ENCODE measurements at places on chromosomes 7 and 10. TPM values are rescaled to one million over a fixed set of nuclear protein-coding genes. Genes with fewer than 3 reads are reported as not detected.

- no peak for DNase-seq
These were observed 421.4 kb downstream of the SDK1 start for GRCh38 chr7:3722396-3722922.

Gene TAS2R3
- 1.3 TPM for total RNA-seq

Gene RNF148
- total RNA-seq: 0.83 TPM

- no peak for DNase-seq
These were observed 15.1 kb upstream of the CUBN start for GRCh38 chr10:17144757-17145156.

GRCh38 chr7:81150951-81151361 lies 232.1 kb upstream of the SEMA3C start:
- no peak for DNase-seq

DNA sequence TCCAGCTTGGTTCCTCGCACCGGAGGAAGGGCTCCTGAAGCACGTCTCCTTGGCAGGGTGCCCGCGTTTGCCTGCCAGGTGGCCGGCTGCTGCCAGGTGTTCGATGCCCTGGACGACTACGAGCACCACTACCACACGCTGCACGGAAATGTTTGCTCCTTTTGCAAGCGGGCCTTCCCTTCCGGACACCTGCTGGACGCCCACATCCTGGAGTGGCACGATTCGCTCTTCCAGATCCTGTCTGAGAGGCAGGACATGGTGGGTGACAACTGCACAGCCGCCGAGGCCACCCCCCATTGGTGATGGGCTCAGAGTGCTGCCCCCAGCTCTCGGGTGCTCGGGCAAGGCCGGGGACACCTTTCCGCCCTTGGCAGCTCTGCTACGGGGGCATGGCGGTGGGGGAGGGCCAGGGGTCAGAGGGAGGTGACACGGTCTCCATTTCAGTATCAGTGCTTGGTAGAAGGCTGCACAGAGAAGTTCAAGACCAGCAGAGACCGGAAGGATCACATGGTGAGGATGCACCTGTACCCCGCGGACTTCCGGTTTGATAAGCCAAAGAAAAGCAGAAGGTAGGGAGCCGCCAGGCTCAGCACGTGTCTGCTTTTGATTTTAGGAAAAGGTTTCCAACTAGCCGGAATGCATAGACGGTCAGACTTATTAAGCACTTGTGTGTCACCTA lies 1.1 kb downstream of the ZNF511 start:
- no peak for DNase-seq

- DNase-seq: no peak
These were observed 40.0 kb downstream of the NPY start for GRCh38 chr7:24323961-24324480.

Gene SPDYE16
- total RNA-seq: 0.22 TPM

- DNase-seq: no peak
These were observed 102.3 kb upstream of the PLXDC2 start for GRCh38 chr10:19713800-19714525.

Gene KCND2
- total RNA-seq: not detected

Gene MEIG1
- total RNA-seq: not detected

DNA sequence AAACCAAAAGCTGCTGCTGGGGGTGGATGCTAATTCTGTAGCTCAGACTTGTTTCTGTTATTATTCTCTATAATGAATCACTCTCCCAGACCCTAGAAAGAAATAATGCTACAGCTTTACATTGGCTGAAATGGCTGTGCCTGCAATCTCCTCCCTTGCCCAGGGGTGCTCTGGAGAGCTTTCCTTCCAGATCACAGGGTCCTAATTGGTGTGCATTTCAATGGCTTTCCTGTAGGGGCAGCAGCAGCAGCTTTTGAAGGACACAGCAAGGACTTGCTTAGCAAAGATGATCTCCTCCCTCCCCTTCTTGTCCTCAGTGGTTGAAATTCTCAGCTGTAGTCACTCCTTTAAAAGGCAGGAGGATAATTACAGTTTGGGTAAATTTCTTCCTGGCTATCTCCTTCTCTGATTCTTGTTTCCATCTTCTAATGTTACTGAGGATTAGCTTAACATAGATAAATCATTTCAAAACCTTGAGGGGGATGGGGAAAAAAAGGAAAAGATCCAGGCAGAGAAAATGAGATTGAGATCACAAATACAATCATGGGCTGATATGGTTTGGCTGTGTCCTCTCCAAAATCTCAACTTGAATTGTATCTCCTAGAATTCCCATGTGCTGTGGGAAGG lies 120.2 kb upstream of the CTTNBP2 start:
- DNase-seq: peak; percentile 23

- DNase-seq: no peak
These were observed 21.6 kb downstream of the KIFBP start for GRCh38 chr10:69010151-69010640.

DNA sequence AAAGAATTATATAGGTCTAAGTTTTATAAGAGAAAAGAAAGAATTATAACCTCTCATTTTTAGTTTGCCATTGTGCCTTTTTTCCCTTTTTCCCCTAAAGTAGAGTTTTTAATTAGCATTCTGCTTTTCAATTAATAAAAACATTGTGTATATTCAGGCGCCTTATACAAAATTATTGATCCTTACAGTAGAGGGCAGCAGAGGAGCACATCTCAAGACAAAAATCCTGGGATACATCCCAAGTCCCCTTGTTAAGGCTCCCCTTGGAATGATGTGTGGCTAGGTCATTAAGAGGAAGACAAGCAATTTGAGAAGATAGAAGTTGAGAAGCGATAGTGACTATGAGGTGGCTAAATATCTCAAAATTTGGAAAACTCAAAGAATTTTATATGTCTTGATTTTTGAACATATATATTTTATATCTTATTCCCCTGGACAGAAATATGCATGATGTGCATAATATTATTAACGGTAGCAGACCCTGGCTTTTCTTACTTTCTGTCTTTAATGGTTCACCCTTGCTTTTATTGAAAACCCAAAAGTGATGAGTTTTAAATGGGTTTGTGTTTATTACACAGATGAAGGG lies 19.1 kb upstream of the TPK1 start:
- peak; percentile 40 for DNase-seq

- no peak for DNase-seq
These were observed 517.5 kb upstream of the GALNT17 start for GRCh38 chr7:70614237-70615045.

DNA sequence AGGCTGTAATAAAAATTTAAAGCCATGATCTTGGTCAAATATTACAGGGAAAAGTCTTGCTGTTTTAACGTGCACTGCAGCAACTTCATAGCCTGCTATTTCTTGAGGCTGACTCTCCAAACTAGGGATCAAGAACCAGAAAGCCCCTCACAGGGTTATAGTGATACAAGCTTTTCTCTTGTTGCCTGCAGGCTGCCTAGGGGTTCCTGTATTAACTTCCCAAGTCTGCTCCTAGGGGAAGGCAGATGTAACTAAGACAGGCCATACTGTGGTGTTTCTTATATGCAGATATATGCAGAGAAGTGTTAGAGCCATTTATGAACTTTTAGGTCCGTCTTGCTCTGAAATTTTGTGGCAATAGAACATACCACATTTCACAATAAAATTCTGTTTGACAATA lies 175.7 kb downstream of the FOXP2 start:
- DNase-seq: no peak

DNA sequence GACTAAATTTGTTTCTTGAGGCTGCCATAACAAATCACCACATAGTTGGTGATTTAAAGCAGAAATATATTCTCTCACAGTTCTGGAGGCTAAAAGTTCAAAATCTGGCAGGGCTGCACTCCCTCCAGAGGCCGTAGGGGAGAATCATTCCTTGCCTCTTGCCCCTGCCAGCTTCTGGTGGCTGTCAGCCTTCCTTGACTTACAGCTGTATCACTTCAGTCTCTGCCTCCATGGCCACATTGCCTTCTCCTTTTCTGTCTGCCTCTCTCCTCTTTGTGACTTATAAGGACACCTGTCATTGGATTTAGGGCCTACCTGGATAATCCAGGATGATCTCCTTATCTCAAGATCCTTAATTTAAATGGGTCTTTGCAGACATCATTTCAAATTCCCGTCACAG lies 5.8 kb upstream of the LRRC4 start:
- no peak for DNase-seq

- DNase-seq: peak; percentile 81
These were observed 8.3 kb downstream of the XPNPEP1 start for GRCh38 chr10:109914966-109915365.

- DNase-seq: no peak
These were observed 134.9 kb upstream of the ZNF438 start for GRCh38 chr10:31166606-31167005.

- DNase-seq: no peak
These were observed 1.9 kb downstream of the NKX1-2 start for GRCh38 chr10:124447751-124448466.

DNA sequence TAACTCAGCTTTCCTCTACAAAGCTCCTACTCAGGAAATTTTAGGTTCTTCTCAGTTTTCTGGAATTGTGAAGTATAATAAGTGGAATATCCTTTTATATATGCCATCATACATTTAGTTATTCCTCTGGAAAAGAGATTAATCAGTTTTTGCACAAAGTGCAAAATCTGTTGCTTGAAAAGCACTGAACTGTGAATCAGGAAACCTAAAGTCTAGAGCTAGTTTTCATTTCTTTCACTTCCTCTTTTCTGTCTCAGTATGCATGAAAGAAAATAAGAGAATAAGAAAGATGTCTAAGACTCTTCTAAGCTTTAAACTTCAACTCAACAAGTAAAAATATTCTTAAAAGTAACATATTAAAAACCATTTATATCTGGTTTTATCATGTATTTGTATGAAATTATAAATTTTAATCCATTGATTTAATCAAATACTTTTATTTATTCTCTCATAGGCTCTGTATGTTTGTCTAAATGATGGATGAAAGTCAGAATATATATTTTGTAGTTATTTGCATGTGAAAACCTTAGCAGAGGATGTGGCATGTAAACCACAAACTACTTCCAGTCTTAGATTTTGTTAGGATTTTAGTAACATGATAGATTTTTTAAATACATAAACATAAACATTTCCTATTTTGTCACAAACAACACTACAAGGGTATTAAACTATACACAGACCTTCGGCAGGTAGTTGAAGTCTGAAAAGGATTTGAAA lies 1073.0 kb downstream of the XPNPEP1 start:
- no peak for DNase-seq

Gene LEP
- total RNA-seq: not detected

- no peak for DNase-seq
These were observed 269.6 kb upstream of the LRGUK start for GRCh38 chr7:133857376-133858119.

DNA sequence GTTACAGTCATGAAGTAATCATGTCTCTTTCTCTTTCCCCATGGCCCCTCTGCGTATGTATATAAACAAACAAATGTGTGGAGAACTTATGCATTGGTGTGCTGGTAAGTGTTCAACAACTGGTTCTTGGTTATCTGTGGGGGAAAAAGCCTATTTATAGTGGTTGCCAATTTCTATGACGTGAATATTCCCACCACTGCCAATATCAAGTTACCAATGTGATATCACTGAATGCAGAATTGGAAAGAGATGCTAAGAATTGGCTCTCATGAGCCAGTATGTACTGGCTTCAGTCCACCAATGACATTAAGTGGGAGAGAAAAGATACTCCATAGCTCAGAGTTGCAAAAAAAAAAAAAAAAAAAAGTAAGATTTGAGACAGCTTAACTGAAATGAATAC lies 399.7 kb downstream of the REEP3 start:
- no peak for DNase-seq

GRCh38 chr7:117008886-117009531 lies 55.7 kb downstream of the ST7 start:
- no peak for DNase-seq

DNA sequence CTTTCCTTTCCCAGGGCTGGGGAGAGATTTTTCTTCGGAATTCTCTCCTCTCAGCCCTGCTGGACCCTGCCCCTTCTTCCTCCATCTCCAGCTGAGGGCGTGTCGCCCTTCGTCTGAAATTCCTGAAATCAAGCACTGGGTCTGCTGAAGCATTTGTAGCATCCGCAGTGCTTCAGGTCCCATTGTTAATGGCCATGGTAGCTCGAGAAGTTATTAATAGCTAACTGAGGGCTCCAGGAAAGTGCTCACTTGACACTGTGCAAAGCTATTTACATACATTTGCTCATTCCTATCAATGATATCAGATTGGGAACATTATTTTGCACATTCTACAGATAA lies 515 bp downstream of the FAM149B1 start:
- no peak for DNase-seq

- DNase-seq: no peak
These were observed 34.8 kb downstream of the SEMA3E start for GRCh38 chr7:83614112-83614511.

DNA sequence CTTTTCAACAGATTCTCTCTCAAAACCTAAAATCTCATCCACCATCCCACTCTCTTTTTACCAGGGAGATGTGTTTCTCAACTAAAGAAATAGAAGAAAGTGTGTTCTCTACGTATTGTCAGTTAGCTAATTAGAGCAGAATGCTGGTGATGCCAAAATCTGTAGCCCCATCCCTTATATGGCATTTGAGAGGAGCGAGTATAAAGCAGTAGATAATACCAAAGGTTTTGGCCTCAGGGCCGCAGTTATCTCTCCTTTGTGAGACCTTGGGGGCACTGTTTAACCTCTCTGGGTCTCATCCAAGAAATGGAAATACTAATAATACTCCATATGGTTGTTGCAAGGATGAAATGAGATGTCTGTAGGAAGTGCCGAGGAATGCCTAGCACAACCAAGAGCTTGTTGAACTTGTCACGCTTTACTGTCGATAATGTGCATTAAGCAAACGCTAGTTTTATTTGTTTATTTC lies 456 bp upstream of the DLD start:
- DNase-seq: no peak

DNA sequence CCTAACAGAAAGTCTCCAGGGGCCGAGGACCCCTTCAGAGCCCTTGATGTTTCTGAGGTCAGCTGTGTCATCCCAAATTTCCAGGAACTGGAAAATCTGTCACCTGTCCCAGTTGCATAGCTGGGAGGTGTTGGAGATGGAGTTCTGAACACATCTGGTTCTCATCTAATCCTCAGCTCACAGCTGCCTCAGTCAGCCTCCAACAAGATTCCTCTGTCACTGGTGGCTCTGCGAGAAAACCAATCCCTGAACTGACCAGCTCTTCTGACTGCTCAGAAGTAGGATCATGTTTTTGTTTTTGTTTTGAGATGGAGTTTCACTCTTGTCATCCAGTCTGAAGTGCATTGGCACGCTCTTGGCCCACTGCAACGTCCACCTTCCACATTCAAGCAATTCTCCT lies 37.6 kb upstream of the MYL10 start:
- DNase-seq: no peak

GRCh38 chr10:55233505-55233904 lies 432.5 kb upstream of the PCDH15 start:
- DNase-seq: no peak

DNA sequence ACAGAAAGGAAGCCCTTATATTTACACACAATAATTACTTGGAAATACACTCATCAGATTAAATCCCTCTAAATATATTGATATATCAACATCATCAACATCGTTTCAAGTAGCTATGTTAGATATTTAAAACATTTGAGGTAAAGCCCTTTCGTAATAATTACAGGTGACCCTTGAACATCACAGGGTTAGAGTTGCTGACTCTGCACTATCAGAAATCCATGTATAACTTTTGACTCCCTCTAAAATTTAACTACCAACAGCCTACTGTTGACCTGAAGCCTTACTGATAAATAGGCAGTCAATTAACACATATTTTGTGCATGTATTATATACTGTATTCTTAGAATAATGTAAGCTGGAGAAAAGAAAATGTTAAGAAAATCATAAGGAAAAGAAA lies 34.6 kb upstream of the LRRN3 start:
- DNase-seq: no peak

GRCh38 chr10:34638406-34639054 lies 176.6 kb downstream of the PARD3 start:
- peak; percentile 88 for DNase-seq
